ENCODE measurements at places on chromosomes 7 and 10.
A peak's percentile ranks its signal among the peaks of the same experiment; 100 is the strongest.

DNA sequence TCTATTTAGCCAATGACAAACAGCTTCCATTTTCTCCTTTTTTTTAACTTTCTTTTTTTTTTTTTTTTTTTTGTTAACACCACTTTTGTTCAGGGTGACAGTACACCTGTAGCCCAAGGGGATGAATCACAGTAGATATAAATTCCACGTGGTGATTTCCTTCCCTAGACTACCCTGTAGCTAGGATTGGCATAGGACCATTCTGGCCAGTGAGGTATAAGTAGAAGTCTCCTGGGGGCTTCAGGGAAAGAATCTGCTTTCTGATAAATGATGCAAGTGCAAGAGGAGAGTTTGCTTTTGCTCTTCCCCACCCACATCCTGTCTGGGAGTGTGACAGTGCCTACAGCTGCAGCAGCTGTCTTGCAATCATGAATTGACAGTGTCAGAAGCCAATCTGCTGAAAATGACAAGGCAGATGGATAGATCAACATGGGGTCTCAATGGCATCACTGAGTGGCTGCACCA is 63.2 kb upstream of the TOMM7 start:
- peak; percentile 95 for DNase-seq

DNA sequence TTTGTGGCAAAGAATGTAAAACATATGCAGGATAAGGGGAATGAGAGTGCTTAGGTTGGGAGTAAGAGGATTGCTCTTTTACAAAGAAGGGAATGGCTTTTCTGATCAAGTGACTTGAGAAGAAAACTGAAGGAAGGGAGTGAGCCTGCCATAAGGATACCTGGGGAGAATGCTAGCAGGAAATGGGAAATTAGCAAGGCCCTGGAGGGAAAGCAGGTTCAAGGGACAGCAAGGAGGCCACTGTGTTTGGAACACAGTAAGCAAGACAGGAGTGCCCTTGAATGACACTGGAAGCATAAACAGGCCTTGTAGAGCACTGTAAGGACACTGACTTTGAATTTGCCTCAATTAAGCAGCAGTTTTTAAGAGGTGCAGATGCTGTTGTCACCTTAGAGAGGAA is 1069.9 kb downstream of the DNAJB9 start:
- no peak for DNase-seq

DNA sequence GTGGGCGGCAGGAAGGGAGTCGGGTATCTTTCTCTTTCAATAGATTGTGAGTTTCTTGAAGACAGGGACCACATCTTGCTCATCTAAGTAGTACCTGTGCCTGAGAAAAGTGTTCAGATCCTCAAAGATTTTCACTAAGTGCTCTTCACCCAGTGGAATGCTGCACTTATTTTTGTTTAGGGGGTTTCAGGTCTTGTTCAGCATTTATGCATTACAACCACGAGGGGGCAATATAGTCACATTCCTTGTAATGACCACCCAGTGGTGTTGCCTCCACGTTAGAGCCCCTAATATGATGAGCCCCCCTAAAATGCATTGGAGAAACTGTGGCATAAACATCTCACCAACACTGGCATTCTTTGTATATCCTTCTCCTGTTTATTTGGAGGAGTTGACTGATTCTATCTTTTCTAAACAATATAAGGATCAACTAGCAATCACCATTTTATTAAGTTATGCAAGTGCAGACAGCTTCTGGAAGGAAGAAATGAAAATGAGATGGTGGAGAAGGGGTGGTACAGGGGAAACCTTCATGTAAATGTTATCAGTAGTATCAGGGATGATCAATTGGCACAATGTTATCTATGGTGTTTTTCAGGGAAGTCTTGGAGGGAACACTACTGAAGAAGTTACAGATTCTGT is 3.1 kb upstream of the PAPSS2 start:
- DNase-seq, result peak; percentile 77

- no peak for DNase-seq
Measured at GRCh38 chr7:129371487-129371886, 62.7 kb upstream of the STRIP2 start.

DNA sequence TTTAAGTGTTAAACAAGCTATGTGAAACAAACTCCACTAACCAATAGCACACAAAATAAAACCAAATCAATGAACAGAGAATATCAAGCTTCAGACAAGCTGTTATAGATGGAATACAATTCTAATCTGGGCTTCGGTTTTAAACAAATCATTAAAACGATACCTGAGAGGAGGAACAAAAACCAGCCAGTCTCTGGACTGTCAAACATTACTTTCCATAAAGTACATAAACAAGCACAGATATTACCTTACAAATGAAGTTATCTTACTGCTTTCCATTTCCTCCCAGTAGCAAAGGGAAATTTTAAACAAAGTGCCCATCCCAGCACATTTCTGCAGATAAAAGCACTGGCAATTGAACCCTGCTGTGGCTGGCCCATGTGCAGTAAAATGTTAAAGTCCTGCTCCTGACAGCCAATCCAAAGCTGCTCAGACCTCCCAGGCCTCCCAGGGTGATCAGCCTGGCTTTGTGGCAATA is 128.0 kb downstream of the NRCAM start:
- DNase-seq, result peak; percentile 13

DNA sequence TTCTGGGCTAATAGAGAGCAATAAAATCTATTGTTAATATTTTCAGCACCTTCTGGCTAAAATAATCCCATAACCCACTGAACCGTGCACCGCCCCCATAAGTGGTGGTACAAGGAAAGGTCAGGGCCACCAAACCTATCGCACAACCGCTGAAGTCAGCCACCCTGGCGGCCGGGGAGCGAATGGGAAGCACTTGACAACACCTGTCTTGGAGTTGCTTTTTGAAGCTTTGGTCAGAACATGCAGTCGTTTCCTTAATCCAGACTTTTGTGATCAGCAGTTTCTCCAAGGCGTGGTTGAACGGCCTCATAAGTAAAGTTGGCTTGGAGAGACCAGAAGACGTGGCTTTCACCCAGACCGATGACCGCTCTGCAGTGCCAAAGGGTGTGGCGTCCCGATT is 97.4 kb downstream of the DNAJB6 start:
- no peak for DNase-seq

DNA sequence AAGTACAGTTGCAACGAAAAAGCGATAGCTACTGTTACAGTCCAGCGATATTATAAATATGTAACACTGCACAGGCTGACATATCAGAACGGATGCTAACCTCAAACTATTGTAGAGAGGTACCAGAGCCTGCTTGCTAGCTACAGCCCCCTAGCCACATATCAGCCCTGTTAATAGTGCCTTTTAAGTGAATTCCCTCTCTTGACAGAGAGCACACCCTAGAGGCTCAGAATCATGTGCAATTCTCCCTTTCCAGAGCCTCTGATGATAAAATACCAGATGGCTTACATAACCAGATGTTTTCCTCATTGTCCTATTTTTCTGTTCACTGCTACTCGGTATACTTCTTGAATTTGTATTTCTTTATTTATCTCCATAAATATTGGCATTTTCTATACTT is 960.7 kb upstream of the CELF2 start:
- peak; percentile 6 for DNase-seq

GRCh38 chr10:104117839-104118323 is 4.1 kb upstream of the SFR1 start:
- DNase-seq, result no peak

DNA sequence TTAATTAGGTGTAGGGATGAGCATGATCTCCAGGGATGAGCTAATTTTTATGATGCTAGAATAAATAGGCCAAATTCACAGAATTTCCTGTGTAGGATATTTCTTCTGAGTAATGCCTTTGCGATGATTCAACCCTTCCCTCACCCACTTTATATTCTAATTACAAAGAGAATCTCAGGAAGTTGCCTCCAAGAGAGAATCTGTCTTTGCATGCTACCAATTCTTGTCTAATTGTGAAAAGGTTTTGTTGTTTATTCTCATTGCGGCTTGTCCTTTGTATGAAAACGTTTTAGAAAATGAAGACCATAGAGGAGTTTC is 6.3 kb downstream of the C7orf57 start:
- DNase-seq, result no peak

DNA sequence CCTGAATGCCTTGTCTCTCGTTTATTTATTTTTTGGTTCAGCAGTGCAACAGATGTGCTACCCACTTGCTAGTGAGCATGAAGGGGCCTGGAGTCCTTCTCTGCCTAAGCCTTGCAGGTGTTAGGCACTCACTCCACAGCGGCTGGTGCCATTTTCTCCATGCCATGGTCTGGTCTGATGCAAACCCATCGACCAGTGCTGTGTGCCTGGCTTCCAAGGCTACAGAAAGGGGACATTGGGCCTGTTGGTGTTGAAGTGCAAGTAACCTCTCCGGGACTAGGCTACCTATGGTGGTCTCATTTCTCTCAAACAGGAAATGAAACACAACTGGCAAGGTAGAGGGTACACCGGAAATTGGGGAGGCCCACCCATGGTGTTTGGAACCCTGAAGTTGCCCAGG is 198.1 kb downstream of the ADARB2 start:
- no peak for DNase-seq

DNA sequence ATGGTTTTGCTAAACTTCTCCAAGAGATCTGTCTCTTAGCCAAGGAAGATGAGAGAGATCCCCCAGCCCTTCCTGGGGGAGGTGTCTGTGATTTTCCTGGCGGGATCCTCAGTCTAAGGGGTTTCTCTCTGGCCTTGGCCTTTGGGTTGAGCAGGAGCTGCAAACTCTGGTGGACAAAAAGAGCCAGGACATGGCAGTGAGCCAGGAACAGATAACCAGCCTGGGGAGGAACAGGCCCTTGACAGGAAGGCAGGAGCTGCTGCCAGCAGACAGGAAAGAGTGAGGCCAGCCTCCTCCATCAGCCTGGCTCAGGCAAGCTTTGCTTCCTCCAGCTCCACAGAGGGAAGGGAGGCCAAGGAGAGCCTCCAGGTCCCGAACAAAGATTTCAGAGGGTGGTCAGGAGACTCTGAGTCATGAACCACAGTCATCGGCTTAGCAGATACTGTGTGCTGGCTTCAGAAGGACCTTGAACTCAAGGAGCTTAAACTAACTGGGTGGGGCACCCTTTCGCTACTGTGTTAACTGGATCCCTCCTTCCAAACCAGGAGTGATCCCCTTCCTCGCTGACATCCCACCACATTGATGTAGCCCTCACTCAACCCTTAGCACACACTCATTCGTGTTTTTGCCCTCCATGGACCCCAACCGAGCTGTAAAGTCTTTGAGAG is 34.7 kb downstream of the DDIT4 start:
- DNase-seq, result no peak

DNA sequence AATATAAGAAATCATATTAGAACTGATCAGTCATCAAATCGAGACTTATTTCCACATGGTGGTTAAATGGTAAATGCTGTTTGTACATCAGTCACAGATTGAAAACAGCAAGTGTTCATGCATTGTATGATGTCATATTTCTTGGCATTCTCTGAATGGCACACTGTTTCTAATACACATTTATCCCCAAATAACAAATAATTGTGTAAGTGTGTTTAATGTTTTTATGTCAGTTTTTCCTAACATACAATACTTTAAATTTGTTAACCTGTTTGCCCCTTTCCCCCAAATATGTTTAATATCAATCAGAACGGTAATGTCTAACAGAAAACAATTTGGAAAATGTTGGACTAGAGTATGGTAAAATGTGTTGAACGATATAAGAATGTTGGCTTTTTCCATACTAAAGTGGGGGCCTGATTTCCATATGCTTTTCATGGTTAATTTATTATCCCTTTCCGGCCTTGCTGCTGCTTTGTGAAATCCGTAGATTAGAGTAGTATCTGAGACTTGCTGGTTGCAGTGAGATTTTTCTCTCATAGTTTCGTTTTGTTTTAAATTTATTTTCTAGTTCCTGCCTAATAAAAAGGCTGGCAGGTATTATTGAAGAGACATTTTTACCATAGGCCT is 23.7 kb downstream of the RAB18 start:
- DNase-seq, result no peak
